ENCODE measurements at places on chromosomes 2 and 18. TPM values are rescaled to one million over a fixed set of nuclear protein-coding genes. Genes with fewer than 3 reads are reported as not detected.

GRCh38 chr2:158510887-158511286, 54.1 kb downstream of the PKP4 start:
- H3K27ac ChIP-seq = no peak overlapping the region
- H3K27me3 ChIP-seq = no peaks in the 10 kb centered on the region
- DNase-seq = no peak
- H3K4me1 ChIP-seq = peaks cover 30% of the 10 kb centered on the region
- H3K4me3 ChIP-seq = no peak overlapping the region
- peaks cover 8% of the 10 kb centered on the region for H3K36me3 ChIP-seq

- no peak overlapping the region for H3K27ac ChIP-seq
- H3K27me3 ChIP-seq = no peaks in the 10 kb centered on the region
- H3K4me3 ChIP-seq = no peak overlapping the region
- H3K36me3 ChIP-seq = no peaks in the 10 kb centered on the region
- DNase-seq = no peak
- no peaks in the 10 kb centered on the region for H3K4me1 ChIP-seq
Measured at GRCh38 chr2:41026613-41027012, 574.7 kb upstream of the SLC8A1 start.

GRCh38 chr2:238667008-238667407, 180.9 kb upstream of the TWIST2 start:
- no peak overlapping the region for H3K27ac ChIP-seq
- no peak overlapping the region for H3K4me3 ChIP-seq
- peaks cover 4% of the 10 kb centered on the region for H3K4me1 ChIP-seq
- peaks cover 20% of the 10 kb centered on the region for H3K27me3 ChIP-seq
- no peak for DNase-seq

GRCh38 chr18:46510386-46510785, 146.6 kb downstream of the LOXHD1 start:
- peaks cover 1% of the 10 kb centered on the region for H3K27me3 ChIP-seq
- H3K4me1 ChIP-seq = no peaks in the 10 kb centered on the region
- no peak overlapping the region for H3K4me3 ChIP-seq
- no peak overlapping the region for H3K27ac ChIP-seq
- no peaks in the 10 kb centered on the region for H3K36me3 ChIP-seq

GRCh38 chr2:229445019-229445418, 173.9 kb upstream of the PID1 start:
- no peak for DNase-seq
- no peak overlapping the region for H3K27ac ChIP-seq
- H3K4me1 ChIP-seq = no peaks in the 10 kb centered on the region
- H3K4me3 ChIP-seq = no peak overlapping the region
- no peaks in the 10 kb centered on the region for H3K36me3 ChIP-seq

- H3K27ac ChIP-seq = no peak overlapping the region
- H3K36me3 ChIP-seq = no peaks in the 10 kb centered on the region
- H3K4me3 ChIP-seq = no peak overlapping the region
- no peak for DNase-seq
- H3K4me1 ChIP-seq = no peaks in the 10 kb centered on the region
Measured at GRCh38 chr2:163664610-163665009, 71.2 kb downstream of the FIGN start.

- no peaks in the 10 kb centered on the region for H3K27me3 ChIP-seq
- H3K4me3 ChIP-seq = no peak overlapping the region
- H3K36me3 ChIP-seq = peaks cover 2% of the 10 kb centered on the region
- no peak for DNase-seq
Measured at GRCh38 chr2:18891600-18892345, 302.4 kb upstream of the NT5C1B start.

DNA sequence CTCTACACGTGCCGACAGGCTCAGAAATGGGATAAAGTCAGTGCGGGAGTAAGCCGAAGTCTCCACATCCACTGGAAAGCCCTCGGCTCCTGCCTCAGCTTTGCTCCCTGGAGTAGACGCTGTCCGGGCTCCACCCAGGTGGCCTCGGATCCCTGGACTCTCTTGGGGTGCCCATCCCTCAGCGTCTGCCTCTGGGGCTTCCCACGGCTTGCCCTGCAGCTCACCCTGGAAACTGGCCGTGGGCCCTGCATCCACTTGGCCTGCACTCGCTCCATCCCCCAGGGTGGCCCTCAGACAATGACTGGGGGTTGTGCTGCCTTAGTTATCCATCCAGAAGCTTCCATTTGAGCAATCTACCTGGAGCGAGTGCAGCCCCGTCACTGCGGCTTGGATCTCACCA, 36.2 kb upstream of the TAF1B start:
- no peaks in the 10 kb centered on the region for H3K27me3 ChIP-seq
- no peak for DNase-seq
- H3K36me3 ChIP-seq = no peaks in the 10 kb centered on the region
- H3K27ac ChIP-seq = no peak overlapping the region
- peaks cover under 1% of the 10 kb centered on the region for H3K4me1 ChIP-seq

GRCh38 chr2:121220995-121221394, 64.0 kb downstream of the TFCP2L1 start:
- peaks cover 3% of the 10 kb centered on the region for H3K27me3 ChIP-seq
- no peak overlapping the region for H3K4me3 ChIP-seq
- no peak for DNase-seq
- no peak overlapping the region for H3K27ac ChIP-seq
- H3K4me1 ChIP-seq = no peaks in the 10 kb centered on the region

GRCh38 chr18:40769786-40770185, 1185.2 kb upstream of the PIK3C3 start:
- H3K27me3 ChIP-seq = no peaks in the 10 kb centered on the region
- DNase-seq = no peak
- H3K4me3 ChIP-seq = no peak overlapping the region
- H3K4me1 ChIP-seq = no peaks in the 10 kb centered on the region
- no peaks in the 10 kb centered on the region for H3K36me3 ChIP-seq

DNA sequence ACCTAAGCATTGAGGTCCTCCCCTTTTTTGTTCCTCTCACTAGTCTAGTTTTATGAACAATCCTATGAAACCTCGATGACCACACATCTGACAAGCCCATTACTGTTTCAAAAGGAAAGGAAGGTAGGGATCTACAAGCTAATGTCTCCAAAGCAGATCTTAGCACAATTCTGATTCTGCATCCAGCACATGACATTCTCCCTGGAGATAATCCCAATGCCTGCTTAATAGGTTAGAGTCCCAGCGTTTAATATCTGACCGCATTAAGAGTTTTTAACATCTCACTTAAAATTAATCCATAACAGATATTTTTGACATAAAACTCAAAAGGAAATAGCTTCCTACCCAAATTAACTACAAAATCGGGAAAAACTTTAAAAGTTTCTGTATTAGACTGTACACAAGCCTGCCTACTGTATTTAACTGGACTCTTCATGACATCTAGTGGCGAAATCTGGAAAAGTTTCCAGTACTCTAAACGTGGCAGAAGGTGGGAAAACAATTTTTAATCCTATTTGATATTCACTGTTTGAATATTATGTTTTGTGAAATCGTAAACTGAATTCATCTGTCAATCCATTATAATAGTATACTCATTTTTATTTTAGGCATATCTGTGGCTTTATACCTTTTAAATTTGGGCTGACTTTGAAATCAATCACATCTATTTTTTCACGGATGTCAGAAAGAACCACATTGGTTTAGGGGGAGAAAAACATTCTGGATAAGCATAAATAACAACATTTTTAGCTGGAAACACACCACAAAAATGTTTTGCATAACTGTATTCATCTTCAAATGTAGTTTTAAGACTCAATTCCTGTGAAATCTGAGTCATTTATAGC, 62.4 kb downstream of the TXNL1 start:
- H3K27ac ChIP-seq = no peak overlapping the region
- H3K4me3 ChIP-seq = no peak overlapping the region
- H3K27me3 ChIP-seq = peaks cover 18% of the 10 kb centered on the region
- DNase-seq = no peak
- no peaks in the 10 kb centered on the region for H3K4me1 ChIP-seq

Gene AMER3
- total RNA-seq = not detected

Gene STK39
- total RNA-seq = 55.4 TPM
